ENCODE measurements at places on chromosomes 5 and 9.

- DNase-seq, result no peak
Observed at GRCh38 chr5:64688965-64689364, 1.3 kb upstream of the SHISAL2B start.

DNA sequence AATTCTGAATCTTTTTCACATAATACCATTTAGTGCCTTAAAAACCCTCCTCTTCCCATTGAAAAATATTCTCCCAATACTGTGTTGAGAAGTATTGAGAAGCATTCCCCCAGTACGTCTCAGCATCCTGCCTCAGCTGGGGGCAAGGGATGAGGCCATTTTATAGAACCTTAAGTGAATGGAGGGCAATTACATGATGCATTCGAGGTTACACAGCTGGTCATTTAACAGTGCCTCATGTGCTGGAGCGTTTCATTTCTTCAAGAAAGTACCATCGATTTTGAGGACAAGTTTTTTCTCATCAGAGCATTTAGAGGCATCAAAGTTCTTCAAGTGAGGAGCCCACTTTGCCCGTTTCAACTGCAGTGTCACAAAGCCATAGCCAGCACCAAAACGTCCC, 135.6 kb downstream of the DOCK2 start:
- no peak for DNase-seq

GRCh38 chr9:104143550-104143910, 49.4 kb downstream of the SMC2 start:
- DNase-seq, result peak; percentile 55

DNA sequence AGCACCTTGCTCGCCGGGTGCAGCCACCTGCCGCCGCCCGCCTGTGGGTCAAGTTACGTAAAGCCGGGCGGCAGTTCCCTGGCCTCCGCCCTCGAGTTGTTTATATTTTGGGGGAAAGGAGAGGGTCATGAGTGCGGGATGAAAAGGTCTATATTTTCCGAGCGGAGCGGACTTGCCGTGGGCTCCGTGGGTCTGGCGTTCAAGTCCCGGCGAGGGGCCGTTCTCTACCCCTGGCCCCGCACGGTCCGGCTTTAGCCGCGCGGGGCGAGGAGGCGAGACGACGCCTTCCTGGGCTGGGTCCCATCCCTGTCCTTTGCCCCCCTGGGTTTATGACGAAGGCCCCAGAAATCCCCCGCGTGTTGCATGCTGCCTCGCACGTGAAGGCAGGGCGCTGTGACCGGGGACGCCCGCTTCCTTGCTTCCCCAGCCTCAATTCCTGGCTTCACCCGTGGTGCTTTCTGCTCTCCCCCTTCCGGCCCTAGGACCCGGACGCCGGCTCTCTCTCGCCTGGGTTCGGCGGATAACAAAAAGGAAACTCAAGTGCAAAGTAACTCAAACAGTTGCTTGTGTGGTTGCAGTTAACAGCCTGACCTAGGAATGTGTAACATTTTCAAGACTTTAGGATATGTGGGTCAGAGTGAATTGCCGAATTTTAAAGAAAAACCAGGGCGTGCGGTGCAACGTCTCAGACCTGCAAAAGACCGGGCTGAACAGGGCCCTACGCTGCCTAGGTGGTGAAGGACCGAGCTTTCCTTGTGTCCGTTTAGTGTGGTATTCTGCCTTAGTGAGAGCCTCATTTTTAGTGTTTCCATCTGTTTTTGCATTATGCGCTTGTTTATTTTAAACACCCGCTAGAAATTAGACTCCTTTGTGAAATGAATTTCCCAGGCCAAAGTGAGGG, 810 bp downstream of the VPS13A start:
- peak; percentile 76 for DNase-seq
